ENCODE measurements at places on chromosomes 3 and 15.

GRCh38 chr3:53114011-53114400 lies 16.2 kb downstream of the RFT1 start:
- DNase-seq, result no peak

GRCh38 chr3:119989981-119990655 lies 104.1 kb downstream of the GSK3B start:
- DNase-seq, result no peak

- DNase-seq, result no peak
These were observed 455.0 kb upstream of the THBS1 start for GRCh38 chr15:39125904-39126303.

DNA sequence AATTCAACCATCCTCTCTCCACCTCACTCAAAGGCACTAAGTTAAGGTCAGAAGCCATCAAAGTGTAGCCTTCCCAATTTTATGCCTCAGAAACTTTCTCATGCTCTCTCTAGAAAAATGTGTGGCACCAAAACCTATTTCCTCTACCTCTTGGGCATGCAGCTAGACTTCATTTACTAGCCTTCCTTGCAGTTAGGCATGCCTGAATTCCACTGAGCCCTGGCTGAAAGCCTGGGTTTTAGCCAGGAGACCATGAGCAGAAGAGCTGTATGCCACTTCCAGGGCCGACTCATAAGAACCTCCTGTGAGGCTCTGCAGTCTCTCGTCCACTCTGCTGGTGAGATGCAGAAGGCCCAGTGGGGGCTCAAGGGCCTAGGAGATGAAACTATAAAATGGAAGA lies 145.0 kb downstream of the MYLK start:
- DNase-seq, result no peak

- no peak for DNase-seq
These were observed 37.3 kb downstream of the CACNA1D start for GRCh38 chr3:53531749-53532148.

DNA sequence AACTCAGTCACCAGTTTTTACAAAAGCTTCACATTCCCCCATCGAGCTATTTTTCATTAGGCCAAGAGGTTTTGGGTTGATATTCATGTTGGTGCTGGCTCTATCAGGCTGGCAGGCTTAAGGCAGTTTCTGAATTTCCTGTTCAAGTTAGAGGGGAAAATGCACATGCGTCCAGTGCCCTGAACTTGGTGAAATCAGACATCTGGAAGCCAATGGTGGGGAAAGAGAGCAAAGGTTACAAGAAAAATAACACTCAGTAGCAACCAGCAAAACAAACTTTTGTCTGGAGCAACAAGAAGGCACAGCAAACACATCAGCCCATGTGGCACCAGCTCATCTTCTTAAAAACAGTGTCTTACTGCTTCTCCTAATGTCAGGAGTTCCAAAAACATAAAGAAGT lies 155.6 kb upstream of the TSC22D2 start:
- DNase-seq, result no peak

DNA sequence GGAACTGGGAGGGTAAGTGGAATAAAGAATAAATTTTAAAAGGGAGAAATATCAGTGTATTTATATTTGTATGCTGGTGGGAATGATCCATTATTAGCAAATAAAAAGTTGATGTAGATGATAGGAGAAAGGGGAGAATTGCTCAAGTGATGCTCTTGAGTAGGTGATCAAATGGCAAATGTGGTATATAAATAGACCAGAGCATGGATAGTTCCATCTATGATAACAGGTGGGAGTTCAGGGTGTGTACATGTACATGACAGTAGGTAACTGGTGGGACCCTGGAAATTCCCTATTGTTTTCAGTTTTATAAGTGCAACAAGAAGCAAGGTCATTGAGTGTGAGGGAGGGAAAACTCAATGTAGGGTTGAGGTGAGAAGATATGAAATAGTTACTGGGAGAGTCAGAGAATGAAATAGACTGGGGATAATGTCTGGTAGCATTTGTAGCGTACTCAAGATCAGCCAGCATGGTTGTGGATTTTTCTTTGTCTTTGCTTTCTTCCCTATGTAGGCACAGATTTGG lies 31.3 kb upstream of the EBLN2 start:
- DNase-seq, result no peak
